ENCODE measurements at places on chromosomes 3 and 15.

DNA sequence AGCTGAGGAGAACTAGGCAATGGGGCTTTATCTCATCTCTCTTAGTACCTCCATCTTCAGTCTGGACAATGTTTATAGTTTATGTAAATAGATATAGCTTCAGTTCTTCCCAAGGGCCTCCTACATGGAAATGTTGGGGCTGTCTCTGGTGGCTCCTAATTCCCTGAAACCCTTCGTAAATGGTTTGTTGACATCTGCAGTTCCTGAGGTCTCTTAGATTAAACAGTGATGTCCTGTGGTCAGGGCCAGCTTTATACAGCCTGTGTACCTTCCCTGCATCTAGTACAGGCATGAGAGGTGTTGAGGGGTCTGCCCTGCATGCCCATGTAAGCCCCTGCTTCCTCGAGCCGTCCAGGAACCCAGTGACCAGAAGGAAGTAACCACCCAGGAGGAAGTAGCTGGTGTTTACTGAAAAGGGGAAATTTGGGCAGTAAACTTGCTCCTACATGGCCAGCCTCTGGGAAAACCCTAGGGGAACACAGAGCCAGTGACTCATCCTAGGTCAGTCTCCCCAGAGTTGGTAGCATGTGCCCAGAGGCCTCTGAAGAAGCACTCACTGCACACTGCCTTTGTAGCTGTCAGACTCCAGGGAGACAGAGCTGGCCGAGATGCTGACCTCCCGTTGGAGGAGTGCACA is 4.7 kb upstream of the TBC1D2B start:
- no peak for DNase-seq

- no peak for DNase-seq
These were observed 619.8 kb upstream of the KCNMB2 start for GRCh38 chr3:177916461-177916860.

DNA sequence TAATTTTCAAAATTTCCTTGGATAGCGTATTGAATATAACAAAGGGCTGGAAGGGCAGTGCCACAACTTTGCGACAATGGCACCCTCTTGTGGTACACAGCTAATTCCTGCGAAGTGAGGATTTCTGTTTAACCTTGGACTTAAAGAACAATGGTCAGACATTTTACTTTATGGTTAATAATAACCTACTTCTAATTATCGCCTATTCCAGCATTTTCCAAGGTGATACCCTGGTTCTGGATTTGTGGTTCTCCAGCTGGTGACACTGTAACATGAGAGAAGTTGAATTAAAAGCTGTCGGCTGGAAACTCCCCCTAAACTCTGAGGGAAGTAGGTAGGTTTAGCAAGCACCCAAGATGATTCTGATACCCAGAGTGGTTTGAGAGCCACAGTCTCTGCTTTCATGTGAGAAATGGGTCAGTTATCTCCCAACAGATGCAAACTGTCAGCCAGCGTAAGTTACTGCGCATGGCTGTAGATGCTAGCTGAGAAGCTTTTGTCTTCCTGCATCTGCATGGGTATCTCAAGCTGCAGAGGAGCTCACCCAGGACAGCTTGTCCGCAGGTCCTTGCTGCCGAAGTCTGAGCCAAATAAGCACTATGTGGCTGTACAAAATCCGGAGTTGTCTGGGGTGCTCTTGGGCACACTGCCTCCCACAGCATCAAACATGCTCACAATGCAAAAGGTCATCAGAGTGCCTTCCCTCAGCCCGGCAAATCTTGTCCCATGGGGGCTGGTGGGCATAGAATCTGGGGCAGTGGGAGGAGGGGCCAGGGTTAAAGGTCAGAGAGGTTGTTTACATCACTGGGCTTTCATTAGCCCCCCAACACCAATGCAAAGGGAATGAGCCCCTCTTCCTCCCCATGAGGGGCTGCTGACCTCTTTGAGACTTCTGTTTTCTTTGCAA is 6.6 kb upstream of the CHSY1 start:
- DNase-seq: no peak

DNA sequence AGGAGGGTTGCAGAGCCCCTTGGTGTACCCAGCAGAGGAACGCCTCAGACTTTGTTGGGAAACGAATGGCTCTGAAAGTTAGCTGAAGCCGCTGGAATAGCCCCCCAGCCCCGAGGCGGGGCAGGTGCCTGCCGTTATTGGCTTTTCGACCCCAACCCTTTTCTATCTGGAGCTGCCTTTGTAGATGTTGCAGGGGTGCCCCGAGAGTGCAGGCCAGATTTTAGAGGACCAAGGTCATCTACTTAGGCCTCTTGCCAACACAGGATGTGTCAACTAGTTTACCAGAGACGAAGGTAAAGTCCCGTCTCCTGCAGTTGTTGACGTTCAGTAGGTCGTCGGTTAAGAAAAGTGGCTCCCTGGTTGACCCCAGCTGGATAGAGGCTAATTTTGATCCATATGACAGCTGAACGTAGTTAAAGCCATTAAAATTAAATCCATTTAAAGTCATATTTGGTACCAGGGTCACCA is 579 bp upstream of the UBE3A start:
- DNase-seq: no peak

DNA sequence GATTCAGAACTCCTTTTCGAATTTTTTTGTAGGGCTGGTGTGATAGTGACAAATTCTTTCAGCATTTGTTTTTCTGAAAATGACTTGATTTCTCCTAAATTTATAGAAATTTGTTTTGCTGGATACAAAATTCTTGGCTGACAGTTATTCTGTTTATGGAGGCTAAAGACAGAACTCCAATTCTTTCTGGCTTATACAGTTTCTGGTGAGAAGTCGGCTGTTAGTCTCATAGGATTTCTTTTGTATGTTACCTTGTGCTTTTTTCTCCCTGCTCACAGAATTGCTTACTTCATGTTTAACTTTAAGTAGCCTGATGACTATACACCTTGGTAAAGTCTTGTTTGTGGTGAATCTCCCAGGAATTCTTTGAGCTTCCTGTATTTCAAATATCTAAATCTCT is 1264.6 kb downstream of the NSUN3 start:
- no peak for DNase-seq

- no peak for DNase-seq
These were observed 2.4 kb downstream of the SLC25A38 start for GRCh38 chr3:39385456-39386090.

DNA sequence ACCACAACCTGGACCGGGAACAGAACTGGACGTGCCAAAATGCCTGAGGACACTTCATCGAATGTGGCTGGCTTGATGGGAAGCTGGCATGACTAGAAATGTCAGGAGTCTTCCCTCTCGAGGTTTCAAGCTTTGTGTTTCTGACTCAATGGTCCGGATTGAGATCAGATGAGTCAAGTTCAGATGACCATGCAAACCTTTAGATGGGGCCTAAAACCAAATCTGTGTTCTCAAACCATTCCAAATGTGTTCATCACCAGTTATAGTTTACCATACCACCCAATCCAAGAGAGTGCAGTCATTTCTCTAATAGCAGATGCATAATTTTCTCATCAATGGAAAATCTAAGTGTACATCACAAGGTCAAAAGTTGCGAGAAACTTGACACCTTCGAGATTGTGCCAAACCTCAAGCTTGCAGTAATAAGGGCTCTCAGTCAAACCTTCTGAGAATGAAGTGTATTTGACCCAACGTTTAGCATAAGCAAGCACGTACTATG is 369.1 kb downstream of the RORA start:
- no peak for DNase-seq

- DNase-seq: no peak
These were observed 9.0 kb downstream of the ARPP21 start for GRCh38 chr3:35648347-35648746.

- DNase-seq: no peak
These were observed 28.1 kb downstream of the ATRIP start for GRCh38 chr3:48474619-48475018.

GRCh38 chr3:58679446-58679845 is 12.9 kb upstream of the FAM3D start:
- no peak for DNase-seq

GRCh38 chr15:38721568-38721945 is 156.9 kb upstream of the RASGRP1 start:
- DNase-seq: no peak

DNA sequence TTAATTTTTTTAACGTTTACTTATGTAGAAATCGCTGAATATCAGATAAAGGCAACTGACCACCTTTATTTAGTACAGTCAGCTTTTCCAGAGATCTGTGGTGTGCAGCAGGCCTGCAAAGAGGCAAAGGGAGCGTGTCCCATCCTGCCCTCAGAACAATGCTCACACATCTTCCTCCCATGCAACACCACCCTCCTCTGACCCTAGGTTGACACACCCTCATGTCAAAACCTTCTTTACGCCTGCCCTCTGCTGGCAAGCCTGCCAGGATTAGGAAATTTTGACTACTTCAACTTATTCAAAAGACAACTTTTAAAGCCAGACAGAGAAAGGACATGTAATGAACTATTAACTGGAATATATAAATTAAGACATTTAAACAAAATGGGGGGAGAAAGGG is 513.7 kb downstream of the FOXP1 start:
- peak; percentile 60 for DNase-seq

DNA sequence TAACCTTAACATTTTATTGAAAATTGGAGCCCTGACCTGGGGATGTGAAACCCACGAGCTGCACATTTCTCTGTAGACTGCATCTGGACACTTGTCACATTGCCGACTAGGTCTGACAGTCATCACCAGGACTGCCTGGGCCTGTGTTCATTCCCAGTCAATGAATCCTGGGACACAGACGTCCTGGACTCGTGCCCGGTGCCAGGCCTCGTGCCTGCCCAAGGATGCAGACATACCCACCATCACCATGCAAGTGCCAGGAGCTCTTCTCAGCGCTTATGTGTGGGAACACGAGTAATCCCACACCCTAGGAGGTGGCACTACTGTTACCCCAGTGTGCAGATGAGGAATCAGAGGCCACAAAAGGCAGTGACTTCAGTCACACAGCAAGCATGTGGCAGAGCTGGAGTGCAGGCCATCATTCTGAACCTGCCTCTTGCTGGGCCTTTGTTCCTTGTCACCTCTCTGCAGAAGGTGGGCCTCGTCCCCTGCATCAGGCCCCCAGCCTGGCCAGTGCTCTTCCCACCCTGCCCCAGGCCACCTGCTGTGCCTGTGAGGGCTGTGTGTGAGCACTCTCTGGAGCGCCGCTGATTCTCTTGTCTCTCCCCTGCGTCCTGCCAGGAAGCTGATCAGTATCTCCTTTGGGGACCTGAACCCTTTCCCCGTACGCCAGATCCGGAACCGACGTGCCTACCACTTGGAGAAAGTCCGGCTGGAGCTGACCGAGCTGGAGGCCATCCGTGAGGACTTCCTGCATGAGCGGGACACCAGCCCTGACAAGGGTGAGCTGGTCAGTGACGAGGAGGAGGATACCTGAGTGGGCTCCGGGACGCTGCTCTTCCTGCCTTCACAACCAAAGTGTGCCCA is 58.5 kb downstream of the ADAMTS7 start:
- no peak for DNase-seq

All from activated CD4-positive, alpha-beta T cell treated with anti-CD3 and anti-CD28 coated beads for 1 hour (primary cell).